ENCODE measurements at places on chromosomes 11 and 22.

DNA sequence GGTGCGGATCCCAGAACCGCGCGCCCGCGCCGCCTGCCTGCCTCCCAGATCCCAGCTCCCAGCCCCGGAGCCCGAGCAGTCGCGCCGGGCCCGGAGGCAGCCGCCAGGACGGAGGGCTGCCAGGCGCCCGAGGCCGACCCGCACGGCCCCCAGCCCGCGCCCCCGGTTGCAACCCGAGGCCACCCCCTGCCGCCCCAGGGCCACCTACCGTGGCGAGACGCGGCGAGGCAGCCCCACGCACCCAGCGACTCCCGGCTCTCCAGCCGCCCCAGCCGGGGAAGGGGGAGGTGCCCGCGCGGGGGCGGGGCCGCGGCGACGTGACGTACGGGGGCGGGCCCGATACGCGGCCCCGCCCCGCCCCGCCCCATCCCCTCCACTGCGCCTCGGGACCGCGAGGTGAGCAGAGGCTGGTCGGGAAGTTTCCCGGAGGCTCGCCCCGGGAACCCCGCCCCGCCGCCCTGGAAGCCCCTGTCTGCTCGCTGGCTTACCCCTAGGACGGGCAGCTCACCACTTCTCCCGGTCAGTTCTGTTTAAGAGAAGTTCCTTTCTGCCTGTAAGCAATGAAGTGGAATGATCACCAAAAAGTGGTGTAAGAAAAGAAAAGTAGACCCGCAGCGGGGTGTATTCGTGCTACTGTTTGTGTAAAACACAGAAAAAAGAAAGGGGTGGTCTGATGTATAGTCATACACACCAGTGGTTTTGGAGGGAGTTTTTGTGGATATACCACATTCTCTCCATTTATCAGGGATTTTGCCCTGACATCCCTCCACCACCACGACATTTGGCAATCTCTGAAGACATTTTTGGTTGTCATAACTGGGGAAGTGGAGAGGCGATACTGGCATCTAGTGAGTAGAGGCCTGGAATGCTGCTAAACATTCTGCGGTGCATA lies at the start of gene TPST2:
Gene TPST2, minus strand, starts transcription at position 288 of the 892 bp plus-strand sequence. CDS start 48,502 bp downstream, outside the sequence.
- DNase-seq: peak; percentile 56

DNA sequence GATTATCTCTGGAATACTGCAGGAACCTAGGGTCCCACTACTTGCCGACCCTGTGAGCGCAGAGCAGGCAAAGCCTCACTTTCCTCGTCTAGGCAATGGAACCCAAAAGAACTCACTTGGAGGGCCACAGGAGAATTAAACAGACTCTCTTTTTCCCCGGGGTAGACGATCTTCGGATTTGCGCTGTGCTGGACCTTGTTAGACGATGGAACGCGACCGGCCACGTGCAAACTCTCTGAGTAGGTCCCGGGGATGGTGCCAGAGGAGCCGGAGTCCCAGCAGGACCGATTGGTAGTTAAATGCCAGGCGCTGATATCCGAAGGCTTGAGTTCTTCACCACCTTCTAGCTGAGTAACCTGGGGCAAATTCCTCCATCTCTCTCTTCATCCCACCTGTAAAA lies 1.0 kb upstream of the SLC1A2 start:
- DNase-seq: no peak

DNA sequence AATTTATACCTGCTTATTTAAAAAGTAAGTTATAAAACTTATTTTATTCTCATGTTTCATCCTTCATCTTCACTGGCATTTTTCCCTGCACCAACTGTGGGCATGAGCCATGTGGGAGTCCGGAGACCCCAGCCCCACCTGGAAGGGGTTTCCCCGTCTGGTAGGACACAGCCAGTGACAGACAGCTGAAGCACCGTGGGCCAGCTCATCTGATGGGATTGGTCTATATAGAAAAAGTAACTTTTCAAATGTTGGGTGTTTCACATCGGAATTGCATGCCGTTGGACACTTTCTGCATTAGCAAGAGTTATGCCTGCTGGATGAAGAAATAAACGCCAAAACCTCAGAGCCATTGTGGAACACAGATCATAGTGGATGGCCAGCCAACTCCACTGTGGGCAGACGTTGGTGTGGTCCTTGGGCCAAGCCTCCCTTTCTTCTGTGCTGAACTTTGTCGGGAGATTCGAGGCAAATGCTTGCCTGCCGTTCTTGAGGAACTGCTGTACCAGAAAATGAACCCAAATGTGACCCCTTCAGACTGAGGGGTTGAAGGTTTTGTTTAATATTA lies 1329.3 kb downstream of the TBC1D22A start:
- no peak for DNase-seq

- no peak for DNase-seq
Observed at GRCh38 chr11:90874281-90874680, 651.4 kb upstream of the CHORDC1 start.

DNA sequence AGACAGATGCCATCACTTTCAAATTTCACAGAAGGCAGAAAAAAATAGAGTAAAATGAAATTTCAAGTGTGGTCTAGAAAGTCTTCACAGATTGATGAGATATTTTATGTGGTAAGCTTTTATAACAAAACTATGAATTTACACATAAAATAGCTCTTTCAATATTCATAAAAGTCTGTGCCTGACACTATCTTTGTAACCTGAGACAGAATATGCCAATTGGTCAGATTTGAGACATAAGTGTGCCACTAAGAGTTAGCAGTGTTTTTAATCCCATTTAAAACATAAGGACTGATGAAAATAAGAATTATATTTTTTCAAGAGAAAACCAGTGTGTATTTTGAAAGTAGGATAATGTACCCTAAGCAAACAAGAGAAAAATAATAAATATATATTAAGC lies 769.5 kb upstream of the LUZP2 start:
- DNase-seq: no peak

DNA sequence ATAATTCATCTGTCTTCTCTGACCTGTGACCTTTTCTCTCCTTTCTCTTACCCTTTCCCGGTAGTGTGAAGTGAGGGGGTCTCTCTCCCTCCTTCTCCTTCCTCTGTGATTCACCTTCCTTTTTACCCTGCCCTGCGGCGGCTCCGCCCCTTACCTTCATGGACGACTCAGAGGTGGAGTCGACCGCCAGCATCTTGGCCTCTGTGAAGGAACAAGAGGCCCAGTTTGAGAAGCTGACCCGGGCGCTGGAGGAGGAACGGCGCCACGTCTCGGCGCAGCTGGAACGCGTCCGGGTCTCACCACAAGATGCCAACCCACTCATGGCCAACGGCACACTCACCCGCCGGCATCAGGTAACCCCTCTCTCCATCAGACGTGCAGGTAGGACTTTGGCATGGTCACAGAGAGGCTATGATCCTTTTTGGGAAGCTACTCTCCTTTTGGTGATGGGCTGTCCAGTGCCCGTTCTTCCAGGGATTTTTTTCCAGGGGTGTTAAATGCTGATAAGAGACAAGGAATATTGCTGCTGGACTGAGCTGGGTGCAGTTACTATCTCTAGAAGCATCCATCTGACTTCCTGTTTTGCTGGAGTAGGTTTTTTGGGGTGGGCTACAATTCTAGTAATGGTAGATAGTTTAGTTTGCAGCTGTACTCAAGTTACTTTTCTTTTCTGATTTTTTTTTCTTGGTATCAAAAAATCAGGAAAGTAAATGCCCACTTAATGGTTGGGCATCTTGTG lies 29.9 kb downstream of the CTNND1 start:
- no peak for DNase-seq

DNA sequence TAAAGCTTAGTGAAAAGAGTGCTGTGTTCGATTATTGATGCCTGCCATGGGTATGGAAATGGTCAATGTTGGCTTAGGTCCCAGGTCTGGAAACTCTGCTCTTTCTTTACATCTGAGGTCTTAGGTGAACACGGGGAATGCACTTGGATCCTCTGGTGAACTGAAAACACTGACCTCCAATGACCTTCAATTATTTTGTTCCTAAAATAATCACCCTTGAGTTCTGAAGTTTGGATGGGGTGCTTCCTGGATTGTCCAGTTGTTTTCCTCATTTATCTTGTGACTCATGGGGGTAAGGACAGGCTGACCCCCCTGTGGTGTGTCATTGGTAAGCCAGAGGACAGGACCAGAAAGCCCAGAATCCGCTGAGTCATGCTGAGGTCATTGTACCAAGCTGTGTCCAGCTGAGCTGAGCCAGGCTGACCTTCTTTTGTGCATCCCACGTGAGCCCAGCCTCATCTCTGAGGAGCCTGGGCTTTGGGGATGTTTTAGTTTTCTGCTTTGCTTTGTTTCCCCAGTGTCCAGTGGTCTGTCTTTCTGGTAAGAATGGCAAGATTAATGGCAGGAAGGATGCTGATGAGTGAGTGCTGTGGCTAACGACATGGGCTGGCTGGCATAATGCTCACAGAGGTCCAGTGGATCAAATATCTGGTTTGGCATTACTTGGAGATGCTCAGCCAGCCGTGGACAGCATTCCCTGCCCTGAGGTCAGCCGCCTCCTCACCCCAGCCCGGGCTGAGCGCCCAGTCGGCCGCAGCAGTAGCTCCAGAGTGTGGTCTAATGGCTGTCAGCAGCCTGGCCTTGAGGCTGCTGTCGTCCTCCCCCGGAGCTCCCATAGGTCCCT lies 35.6 kb downstream of the AMPD3 start:
- peak; percentile 94 for DNase-seq

DNA sequence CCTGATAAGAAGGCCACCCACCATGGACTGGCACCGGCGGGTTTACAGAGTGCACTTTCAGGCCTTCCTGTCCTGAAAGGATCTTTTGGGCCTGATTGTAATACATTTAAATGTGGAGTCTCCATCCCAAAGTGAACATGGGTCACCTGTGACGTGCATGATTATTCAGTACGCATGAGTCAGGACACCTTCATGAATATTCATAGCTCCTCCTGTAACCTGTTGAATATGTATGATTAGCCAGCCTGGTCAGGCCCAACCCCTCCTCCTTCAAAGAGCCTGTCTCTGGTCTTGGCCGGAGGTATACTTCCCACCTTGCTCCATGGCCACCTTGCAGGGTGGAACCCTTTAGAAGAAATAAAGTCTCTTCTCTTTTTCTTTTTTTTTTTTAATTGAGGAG lies 75.9 kb upstream of the NUP50 start:
- no peak for DNase-seq

DNA sequence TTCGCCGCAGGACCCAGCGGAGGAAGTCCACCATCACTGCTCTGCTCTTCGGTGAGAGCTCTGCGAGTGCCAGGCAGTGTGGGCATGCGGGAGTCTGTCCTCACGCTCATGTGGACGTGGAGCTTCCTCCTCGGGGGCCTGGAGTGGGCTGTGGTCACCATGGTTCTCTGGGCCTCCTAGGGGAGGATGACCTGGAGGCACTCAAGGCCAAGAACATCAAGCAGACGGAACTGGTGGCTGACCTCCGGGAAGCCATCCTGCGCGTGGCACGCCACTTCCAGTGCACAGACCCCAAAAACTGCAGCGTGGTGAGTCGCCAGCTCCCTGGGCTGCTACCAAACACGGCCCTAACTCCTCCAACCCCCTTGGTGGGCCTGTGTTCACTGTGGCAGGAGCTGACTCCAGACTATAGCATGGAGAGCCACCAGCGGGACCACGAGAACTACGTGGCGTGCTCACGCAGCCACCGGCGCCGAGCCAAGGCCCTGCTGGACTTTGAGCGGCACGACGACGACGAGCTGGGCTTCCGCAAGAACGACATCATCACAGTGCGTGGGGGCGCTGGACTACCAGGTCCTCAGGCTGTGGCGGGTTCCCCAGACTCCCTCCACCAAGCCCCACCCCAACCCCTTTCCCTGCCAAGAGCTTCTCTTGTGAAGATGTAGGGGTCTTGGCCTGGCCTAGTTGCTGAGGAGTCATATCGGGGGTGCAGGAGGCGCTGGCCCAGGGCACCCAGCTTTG lies 36.8 kb downstream of the SGSM3 start:
- DNase-seq: no peak

- DNase-seq: peak; percentile 68
Observed at GRCh38 chr11:27392278-27393114, 29.5 kb upstream of the CCDC34 start.

GRCh38 chr11:33040862-33041453 lies 1.6 kb downstream of the TCP11L1 start:
- no peak for DNase-seq

DNA sequence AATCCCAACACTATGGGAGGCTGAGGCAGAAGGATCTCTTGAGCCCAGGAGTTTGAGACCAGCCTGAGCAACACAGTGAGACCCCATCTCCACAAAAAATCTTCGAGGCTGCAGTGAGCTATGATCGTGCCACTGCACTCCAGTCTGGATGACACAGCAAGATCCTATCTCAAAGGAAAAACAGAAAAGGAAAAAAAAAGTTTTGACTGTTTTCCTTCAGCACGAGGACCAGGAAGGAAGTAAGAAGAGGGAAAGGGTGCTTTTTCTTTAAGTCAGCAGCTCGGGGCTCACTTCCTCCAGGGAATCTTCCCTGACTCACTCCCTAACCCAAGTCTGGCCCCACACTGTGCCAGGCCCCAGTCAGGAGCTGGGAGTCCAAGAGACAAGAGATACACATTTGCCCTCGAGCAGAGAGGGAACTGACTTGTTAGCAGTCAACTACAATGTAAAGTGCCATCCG lies 14.2 kb downstream of the ARRB1 start:
- peak; percentile 79 for DNase-seq

DNA sequence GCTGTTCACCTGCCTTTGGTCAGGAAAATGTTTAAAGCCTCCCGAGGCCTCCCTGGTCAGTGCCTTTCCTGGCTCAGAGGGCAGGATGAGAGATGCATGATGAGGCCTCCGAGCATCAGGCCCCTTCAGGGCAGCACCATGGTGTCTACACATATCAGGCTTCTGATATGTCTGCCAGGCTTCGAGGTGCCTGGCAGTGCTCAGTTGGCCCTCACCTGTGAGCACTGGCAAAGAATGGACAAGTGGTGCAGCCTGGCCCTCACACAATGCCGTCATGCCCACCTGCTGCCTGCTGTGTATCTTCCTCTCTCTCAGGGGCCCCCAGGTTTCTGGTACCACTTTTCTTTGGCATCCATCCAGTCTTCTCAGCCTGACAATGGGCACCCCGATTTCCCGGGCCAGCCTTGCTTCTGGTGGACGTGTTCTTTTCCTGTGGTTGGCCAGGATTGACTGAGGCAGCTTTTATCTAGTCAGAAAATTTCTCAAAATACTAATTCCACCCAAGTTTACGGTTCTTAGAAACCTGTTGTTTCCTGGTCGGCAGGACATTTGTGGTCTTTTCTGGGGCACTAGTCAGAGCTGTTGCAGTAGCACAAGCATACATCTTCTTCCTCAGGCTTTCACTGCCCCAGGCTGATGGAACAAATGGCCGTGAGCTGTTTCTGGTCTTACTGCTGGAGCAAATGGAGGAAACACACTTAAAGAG lies 76.8 kb upstream of the SUSD2 start:
- no peak for DNase-seq

GRCh38 chr11:122690801-122691548 lies 35.5 kb downstream of the UBASH3B start:
- DNase-seq: no peak

- no peak for DNase-seq
Observed at GRCh38 chr11:61120099-61120705, 17.9 kb downstream of the CD5 start.

- DNase-seq: no peak
Observed at GRCh38 chr11:18390088-18390487, 4.3 kb upstream of the LDHA start.

- DNase-seq: no peak
Observed at GRCh38 chr22:34973926-34974325, 92.0 kb upstream of the ISX start.

- DNase-seq: peak; percentile 11
Observed at GRCh38 chr11:95088946-95089619, 563 bp upstream of the ENDOD1 start.
